ENCODE measurements at places on chromosomes 13 and 19.

- no peak for DNase-seq
Observed at GRCh38 chr13:101977475-101977874, 424.4 kb downstream of the FGF14 start.

DNA sequence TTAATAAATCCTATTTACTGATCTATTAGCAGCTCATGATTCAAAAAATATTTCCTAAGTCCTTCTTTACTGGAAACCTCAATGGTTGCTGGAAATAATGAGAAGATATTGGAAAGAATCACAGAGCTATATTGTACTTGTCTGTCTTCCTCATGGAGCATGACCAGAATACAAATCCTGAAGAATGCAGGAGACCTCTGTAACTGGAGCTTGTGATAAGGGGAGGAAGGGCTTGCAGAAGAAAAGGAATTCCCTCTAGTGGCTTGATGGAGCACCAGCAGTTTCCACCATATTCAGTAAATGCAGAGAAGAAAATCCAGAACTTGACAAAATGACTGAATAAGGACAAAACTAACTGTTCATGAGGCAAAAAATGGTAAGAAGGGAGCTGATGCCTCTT is 1333.1 kb downstream of the EFNB2 start:
- DNase-seq, result peak; percentile 31

DNA sequence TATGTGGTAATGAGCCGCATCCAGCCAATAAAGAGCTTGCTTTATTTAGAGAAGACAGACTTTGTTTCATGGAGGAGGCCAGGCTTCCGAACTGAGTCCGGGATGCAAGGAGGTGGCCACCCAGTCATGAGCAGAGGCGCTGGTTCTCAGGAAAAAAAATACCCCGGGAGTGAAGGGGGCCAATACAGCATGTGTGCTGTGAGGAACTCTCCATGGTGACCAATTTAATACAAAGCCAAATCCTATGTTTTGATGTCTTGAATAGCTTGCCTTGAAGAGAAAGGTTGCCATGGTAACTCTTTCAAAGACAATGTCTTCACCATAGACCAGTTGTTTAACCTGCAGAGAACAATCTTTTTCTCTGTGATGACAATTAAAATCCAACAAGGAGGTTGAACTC is 43.4 kb upstream of the PDCD5 start:
- no peak for DNase-seq

- DNase-seq, result no peak
Observed at GRCh38 chr13:76398425-76398824, 487.8 kb downstream of the KCTD12 start.

- no peak for DNase-seq
Observed at GRCh38 chr19:28585796-28586195, 627.2 kb downstream of the UQCRFS1 start.

GRCh38 chr19:18504886-18505610 is 16.8 kb downstream of the ELL start:
- DNase-seq, result no peak

DNA sequence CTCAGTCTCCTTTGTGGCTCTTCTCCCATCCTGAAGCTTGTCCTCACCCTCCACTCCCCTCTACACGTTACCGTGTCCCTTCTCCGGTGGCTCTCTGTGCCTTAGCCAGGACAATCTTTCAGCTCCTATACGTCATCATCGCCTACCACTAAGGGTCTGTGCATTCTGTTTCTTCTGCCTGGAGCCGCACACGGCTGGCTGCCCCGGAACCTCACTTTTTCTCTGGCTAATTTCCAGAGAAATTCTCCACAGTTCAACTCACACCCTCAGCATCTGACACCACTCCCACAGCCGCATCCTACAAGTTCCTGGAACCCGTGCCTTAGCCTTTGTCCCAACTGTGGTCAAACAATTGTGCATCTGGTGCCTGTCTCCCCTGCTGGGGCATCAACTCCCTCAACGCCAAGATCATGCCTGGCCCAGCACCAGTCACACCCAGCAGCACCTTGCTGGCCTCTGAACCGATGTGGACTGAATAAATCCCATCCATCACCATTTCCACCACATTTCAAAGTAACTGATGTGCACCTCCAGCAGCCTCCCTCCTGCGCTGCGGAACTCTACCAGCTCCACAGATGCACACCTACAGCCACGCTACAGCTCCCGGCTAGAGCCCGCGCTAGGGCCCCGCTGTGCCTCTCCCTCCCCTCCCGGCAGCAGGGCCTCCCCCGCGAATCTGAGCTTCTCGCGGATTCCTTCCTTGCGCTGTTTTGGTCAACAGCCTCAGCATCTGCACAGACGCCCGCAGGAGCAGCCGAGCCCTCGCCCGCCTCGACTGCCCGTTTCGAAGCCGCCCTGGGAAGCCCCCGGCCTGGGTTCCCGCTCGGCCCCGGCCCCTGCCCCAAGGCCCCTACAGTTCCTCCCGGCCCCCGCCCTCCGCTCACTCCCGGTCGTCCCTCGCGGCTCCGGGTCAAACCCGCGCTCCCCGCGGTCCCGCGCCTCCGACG is 689 bp downstream of the DCUN1D2 start:
- peak; percentile 45 for DNase-seq

GRCh38 chr13:51981355-51981754 is 29.9 kb downstream of the ATP7B start:
- no peak for DNase-seq

GRCh38 chr13:109779876-109780510 is 6.4 kb downstream of the IRS2 start:
- DNase-seq, result no peak

GRCh38 chr13:94169454-94170144 is 309.9 kb downstream of the DCT start:
- DNase-seq, result no peak

GRCh38 chr19:14048443-14049153 is 13.3 kb downstream of the PALM3 start:
- peak; percentile 65 for DNase-seq

- DNase-seq, result no peak
Observed at GRCh38 chr19:28377077-28377476, 835.9 kb downstream of the UQCRFS1 start.

GRCh38 chr19:373391-374182 is 29.0 kb upstream of the MIER2 start:
- no peak for DNase-seq

DNA sequence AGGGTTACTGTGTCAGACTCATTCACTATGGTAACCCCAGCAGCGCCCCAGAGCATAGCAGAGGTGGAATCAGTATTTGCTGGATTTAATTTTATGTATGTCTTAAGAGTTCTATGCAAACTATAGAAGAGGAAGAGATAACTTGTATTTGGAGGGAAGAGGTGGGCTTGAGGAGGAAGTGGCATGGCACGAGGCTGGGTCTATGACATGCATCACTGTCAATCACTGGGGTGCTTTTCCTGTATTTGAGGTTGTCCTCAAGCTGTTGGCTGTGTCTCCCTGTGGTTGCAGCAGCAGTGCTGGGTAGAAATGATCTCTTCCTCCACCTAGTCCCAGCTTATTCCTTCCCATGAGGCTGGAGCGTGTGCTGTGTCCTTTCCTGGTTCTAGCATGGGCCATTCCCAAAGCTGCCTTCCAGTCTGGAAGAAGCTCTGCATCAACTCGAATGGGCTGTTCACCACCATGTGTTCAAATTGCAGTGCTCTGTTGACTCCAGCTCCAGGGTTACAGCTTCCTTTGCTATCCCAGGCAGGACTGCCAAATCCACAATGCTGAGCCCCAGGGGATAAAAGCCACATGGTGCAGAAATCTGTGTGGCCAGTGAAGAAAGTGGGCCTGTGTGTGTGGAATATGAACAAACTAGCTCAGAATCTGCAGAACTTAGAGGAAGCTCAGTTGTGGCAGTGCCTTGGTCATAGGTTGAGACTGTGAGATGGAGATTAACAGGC is 73.1 kb upstream of the MTIF3 start:
- no peak for DNase-seq

DNA sequence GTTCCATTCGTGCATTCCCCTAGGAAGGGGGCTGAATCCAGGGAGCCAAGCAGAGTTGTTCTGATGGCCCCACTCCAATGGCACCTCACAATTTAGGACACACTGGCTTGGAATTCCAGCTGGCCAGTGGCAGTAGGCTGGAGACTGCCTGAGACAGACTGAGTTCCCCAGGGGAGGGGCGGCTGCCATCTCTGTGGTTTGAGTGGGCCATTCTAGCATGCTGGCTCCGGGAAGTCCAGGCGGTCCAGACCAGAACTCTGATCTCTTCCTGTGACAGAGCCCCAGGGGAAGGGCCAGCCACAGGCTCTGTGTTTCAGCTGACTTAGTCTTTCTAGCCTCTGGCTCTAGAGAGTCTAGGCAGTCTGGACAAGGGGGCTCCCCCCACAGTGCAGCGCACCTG is 29.5 kb upstream of the SLC7A1 start:
- no peak for DNase-seq

GRCh38 chr13:99845161-99845874 is 126.2 kb downstream of the ZIC5 start:
- DNase-seq, result no peak
